Fibroblast of the aortic adventitia (primary cell): ENCODE measurements at places on chromosomes 2 and 18.
A peak's percentile ranks its signal among the peaks of the same experiment; 100 is the strongest.

DNA sequence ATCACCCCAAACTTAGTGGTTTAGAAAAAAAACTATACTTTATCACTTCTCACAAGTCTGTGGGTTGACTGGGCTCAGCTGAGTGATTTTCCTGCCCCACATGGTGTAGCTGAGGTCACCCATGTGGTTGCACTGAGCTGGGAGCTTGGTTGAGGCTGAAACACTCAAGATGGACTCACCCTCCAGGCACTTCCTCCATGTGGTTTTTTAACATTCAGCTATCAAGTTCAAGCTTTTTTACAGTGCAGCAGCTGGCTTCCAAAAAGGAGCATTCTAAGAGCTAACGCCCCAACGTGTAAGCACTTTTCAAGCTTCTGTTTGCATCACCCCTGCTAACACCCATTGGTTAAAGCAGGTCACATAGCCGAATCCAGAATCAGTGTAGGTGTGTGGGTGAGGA, 105.9 kb upstream of the CREB1 start:
- DNase-seq: peak; percentile 87

GRCh38 chr18:28682912-28683311, 506.0 kb upstream of the CDH2 start:
- DNase-seq: no peak

DNA sequence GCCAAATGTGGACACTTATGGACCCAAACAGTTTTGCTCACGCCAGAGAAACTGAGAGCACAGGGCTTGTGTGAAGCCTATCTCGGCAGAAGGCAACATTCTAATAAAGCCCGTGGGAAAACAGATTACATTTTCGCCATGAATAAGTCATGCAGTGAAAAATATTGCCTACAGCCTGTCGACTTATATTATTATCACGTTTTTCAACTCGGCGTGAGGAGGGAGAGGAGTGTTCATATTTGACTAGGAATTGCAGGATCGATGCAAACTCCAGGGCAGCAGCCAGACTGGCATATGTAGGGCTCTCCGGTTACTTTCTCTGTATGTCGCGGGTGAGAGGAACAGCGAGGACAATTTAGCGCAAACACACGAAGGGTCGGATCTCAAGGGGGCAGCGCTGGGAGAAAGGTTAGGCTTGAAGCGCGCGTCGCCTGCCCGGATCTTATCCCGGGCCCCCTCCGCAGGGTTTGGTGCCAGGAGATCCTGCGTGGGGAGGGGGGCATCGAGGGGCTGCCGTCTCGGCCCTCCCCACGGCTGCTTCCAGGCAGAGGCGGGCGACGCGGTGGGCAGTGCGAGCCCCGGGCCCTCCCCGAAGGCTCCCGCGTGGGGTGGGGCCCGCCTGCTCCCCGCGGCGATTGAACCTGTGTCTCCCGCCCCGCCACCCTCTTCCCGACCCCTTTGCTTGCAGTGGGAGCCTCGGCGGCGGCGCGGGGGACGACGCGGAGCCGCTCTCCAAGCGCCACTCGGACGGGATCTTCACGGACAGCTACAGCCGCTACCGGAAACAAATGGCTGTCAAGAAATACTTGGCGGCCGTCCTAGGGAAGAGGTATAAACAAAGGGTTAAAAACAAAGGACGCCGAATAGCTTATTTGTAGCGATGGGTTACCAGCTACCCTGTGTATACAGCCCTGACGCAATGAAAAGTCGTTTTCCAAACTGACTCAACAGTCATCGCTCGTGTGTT, 4.4 kb downstream of the ADCYAP1 start:
- DNase-seq: peak; percentile 16

- no peak for DNase-seq
Observed at GRCh38 chr2:129895061-129895460, 84.4 kb upstream of the RAB6C start.

DNA sequence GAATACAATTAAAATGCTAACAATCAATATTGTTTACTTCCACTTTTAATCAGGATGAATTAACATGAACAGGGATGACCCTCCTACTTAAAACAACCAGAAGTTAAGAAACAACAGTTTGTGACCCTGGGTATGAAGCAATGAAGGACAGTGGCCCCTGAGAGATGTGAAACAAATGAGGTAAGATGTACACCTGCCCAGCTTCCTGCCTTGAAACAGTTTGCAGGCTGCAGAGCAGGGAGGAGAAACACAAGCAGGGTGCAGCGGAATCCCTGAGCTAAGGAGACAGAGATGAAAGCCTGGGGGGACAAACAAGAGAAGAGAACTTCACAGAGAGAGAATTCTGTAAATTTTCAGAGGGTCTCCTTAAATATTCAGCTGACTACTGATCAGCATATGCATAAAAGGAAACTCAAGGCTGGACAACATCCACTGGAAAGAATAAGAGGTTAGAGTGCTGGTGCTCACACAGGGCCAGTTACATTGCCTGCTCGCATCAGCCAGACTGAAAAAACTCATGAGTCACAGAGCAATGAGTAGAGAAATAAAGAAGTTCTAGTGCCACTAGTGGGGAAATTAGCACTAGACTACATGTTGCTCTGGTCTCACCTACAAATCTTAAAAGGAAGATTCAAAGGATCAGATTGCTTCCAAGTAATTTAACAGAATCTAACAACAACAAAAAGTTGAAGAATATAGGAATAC, 106.4 kb downstream of the PID1 start:
- peak; percentile 24 for DNase-seq

GRCh38 chr18:63297687-63298399, 21.7 kb downstream of the BCL2 start:
- no peak for DNase-seq

GRCh38 chr2:9852881-9853280, 9.6 kb downstream of the TAF1B start:
- no peak for DNase-seq

- DNase-seq: no peak
Observed at GRCh38 chr18:55588870-55589595, 1.0 kb upstream of the TCF4 start.

DNA sequence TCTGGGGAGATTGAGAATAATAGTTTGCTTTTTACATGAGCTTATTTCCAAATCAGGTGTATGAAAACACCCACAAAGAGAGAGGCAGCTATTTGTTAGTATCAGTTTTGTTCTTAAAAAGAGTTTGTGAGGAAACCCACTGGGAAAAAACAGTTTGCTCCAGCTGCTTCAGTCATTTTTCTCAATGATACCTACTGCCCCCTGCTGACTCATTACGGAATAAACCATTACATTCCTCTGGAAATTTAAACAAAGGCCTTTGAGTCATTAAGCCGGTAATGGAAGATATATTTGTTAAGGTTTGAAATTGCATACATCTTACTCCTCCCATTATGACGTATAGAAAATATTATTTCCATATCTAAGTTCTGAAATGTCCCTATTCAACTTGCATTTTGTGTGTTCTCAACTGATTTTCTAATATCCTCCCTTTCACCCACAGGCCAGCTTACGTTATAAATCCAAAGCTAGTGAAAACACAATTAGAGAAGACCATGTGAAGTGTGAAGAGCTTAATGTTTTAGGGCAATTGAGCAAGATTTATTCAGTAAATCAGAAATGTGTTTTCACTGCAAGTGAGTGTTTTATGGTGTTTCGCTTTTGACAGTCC, 761.6 kb downstream of the DSC3 start:
- DNase-seq: peak; percentile 78

- peak; percentile 48 for DNase-seq
Observed at GRCh38 chr2:221671515-221671914, 99.4 kb upstream of the EPHA4 start.

GRCh38 chr18:31244771-31245394, 73.1 kb upstream of the DSG1 start:
- DNase-seq: no peak

DNA sequence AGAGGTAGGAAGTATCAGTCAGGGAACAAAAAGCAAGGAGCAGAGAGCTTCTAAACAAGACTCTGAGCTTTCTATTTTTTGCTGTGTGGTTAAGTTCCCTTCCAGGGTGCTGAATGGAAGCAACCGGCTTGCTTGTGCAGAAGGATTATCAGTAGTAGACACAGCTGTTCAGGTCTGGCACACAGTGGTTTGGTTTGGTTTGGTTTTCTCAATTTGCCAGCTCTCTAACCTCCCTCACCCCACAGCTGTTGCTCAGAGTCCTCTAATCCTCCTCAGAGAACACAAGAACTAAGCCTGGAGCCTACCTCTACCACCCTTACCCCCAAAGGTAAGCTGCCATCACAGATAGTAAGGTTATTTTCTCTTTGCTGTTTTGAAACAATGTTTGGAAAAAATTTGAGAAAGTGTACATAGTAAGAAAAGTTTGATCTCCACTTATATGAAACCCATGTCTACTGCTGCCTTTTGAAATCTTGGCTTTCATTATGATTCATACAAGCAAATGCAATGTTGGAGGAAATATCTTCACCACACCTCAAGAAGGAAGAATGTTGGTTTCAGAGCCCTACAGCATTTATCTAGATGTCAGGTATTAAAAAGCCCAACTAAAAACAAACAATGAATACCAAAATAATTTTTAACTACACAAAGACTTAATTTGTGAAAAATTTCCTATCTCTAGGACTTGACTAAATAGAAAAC, 255.3 kb downstream of the NR4A2 start:
- DNase-seq: peak; percentile 5

GRCh38 chr2:215613280-215613679, 177.4 kb upstream of the FN1 start:
- no peak for DNase-seq

- DNase-seq: no peak
Observed at GRCh38 chr2:157465554-157465953, 21.7 kb upstream of the CYTIP start.

DNA sequence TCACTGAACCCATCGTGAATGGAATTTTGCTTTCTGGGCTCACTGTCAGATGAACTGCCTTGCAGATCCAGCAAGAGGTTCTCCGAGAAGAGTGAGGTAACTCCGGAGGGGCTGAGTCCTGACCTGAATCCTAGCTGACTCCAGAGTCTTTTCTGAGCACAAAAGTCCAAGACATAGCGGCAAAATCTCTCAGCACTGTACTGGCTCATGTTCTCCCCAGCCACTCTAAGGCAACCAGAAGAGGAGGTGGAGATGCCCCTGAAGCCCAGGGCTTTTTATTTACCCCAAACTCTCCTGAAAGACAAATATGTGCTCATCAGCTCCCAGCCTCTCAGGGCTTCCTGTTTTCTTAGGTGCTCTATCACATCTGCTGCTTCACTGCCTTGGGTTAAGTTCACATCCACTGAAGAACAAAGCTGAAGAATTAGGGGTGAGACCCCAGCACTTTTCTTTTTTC, 221.8 kb downstream of the MREG start:
- DNase-seq: no peak

- DNase-seq: no peak
Observed at GRCh38 chr18:26057344-26057773, 33.1 kb downstream of the SS18 start.

GRCh38 chr2:60533101-60534051, 20.1 kb downstream of the BCL11A start:
- no peak for DNase-seq

DNA sequence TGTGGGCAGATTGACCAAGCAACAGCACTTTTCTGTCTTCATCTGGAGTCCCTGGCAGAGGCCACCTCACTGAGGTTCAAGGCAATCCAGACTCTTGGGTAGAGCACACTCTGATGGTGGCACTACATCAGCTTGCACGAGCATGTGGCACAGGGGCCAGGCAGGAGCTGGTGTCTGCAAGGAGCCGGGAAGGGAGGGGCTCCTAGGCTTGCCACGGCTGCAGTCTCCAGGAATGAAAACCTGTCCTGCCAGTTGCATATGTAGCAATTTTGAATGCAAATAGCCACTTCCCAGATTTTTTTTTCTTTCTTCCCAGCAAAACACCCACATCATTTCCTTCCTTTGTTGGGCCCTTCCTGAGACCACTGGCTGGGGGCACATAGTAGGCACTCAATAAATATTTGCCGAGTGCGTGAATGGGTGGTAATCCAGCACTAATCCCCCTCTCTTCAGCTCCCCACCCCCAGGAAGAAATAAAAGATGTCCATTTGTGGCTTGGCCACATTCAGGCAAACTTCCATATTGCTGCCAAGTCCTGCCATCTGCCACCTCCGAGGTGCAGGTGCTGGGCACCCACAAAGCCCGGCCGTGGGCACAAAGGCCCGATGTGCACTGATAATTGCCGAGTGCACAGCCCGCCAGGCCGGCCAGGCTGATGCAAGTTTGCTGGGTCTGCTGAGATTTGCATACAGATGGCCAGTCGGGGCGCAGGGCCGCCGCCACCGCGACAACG, 72.4 kb downstream of the MYCN start:
- no peak for DNase-seq

DNA sequence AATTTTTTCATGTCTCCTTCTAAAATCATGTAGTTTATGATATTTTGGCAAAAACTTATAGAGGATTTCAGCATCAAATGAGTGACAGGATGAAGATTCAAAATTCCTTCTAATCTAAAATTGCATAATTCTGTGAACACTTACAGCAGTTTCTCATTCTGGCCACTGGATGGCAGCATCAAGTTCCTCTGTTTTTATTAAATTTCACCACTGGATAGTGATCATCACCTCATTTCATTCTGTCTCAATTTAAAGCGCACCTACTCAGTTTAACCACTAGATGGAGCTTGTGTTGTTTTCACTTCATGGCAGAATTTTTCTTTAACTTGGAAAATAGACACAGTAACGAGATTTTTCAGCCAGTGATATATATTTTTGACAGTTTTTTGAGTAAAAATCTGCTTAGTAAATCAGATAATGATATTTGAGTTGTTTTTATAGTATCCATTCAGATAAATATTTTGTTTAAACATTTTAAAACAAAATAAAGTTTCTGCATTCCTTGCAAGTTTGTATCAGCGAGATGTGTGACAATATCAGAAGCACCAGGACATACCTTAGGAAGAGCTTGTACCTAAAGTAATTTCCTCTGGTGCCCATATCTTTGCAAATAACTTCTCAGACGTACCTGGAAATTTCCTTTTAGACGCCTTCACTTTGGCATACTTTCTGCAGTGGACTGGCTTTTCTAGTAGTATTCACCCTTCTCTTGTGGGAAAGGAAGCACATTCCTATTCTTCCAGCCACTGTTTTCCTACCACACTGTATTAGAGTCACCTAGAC, 94.7 kb upstream of the ARHGAP15 start:
- DNase-seq: peak; percentile 89

DNA sequence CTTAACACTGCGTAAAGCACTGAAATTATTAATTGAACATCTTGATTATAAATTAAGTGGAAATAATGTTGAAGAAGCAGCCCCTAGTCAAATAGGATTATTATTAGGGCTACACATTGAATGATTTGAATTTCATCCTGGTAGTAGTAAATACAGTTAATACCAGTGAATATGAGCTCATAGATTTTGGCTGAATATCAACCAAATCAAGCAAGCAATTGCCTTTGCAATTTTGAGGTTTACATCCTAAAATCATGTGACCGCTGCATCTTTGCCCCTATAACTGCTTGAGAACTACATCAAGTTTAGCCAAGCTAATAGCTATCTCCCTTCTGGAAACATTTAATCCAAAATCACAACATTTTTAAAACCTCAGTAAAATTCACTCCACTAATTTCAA, 801.2 kb upstream of the PIK3C3 start:
- DNase-seq: no peak
